Fibroblast of the aortic adventitia (primary cell): ENCODE measurements at places on chromosomes 3 and 15. TPM values are rescaled to one million over a fixed set of nuclear protein-coding genes. Genes with fewer than 3 reads are reported as not detected.

GRCh38 chr3:67076607-67077006, 78.5 kb downstream of the KBTBD8 start:
- no peak for DNase-seq

Gene IRAK2
- 0.90 and 9.1 TPM in 2 replicates for total RNA-seq

GRCh38 chr15:52014616-52015015, 4.4 kb upstream of the MAPK6 start:
- DNase-seq: no peak

Gene PCOLCE2
- 31.6 and 98.4 TPM in 2 replicates for total RNA-seq

DNA sequence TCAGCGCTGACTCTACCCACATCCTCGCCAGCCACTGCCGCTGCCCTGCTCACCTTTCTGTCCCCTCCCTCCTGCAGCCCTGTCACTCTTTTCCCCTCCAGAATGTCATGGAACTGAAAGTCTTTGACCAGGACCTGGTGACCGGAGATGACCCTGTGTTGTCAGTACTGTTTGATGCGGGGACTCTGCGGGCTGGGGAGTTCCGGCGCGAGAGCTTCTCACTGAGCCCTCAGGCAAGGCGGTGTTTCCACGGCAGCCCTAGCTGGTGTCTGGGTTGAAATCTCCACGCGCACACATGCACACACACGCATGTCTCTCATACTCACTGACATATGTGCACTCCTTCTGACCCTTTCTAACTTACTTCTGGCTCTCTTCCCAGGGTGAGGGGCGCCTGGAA, 2.0 kb downstream of the PLA2G4B start:
- no peak for DNase-seq

Gene ZNF80
- total RNA-seq: not detected in 2 replicates

Gene RHCG
- total RNA-seq: not detected in 2 replicates

DNA sequence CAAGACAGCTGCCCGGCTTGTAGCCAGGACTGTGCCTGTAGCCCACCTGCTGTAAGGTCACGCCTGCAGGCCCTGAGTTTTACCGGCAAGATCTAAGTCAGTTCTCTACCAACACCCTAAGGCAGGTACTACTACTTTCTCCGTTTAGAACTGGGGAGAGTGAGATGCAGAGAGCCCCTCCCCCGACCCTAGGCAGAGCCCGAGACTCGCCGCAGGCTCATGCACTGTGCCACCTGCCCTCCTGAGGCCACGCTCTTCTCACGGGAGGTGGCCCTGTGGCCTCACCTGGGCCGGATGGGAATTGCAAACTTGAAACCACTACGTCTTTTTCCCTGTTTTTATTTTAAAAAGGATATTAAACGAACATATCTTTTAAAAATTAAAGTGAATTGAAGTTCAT, 36.9 kb upstream of the PCSK6 start:
- no peak for DNase-seq

DNA sequence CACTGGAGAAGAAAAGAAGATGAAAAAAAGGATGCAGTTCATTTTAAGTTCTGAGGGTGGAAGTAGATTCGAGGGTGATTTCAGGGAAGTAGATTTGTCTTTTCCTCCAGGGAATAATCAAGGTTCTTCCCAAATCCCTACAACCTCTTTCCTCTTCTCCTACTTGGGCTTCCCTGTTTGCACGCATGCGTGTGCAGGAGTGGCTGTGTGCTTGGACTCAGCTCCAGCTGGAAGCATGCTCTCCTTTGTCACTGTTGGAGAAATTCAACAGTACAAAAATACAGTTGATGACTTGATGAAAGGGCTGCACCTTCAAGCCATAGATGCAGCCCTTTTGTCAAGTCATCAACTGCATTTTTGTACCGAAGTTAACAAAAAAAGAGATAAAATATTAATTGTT, 3.8 kb downstream of the OR5K2 start:
- no peak for DNase-seq

DNA sequence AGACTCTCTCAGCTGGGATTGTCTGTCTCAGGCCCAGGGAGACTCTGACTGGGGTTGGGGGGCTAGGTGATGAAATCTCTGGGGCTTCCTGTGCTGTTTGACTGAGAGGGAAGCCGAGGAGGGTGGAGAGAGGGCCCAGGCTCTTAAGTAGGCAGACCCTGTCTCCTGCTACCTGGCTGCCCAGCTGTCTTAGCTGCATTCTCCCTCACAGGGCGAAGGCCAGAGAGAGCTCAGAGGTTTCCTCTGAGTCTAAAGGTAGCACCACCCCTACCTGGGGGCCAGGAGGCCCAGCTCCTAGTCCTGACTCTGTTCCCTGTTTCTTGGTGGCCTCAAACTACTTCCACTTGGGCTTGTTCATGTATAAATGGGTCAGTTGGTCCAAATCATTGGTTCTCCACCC, 24.4 kb downstream of the SMAD6 start:
- no peak for DNase-seq

DNA sequence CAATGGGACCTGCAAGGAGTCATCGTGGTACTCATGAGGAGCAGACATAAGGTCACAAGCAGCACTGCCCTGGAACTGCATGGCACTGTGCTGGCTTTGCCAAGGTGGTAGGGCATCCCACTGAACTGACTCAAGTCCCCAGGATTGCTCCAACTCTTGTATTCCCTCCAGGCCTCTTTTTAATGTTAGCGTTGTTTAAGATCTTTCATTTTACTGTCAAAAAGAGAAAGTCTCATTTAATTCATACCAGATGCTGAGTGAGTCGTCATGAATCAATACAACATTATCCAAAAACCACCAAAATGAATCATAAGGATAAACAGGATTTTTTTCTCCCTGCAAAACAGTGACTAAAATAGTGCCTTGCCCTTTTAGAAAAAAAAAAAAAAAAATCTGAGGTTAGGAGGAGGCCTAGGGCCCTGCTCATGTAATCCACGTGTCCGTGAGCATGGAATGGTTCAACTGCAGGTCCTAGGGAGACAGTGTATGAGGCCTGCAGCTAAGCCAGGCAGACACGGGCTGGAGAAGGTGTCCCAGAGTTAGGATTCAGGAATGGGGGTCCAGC, 36.7 kb upstream of the BLM start:
- peak; percentile 97 for DNase-seq

Gene CHRNB4
- not detected in 2 replicates for total RNA-seq

- DNase-seq: peak; percentile 16
These were observed 120.7 kb upstream of the LINGO1 start for GRCh38 chr15:77753281-77753873.

DNA sequence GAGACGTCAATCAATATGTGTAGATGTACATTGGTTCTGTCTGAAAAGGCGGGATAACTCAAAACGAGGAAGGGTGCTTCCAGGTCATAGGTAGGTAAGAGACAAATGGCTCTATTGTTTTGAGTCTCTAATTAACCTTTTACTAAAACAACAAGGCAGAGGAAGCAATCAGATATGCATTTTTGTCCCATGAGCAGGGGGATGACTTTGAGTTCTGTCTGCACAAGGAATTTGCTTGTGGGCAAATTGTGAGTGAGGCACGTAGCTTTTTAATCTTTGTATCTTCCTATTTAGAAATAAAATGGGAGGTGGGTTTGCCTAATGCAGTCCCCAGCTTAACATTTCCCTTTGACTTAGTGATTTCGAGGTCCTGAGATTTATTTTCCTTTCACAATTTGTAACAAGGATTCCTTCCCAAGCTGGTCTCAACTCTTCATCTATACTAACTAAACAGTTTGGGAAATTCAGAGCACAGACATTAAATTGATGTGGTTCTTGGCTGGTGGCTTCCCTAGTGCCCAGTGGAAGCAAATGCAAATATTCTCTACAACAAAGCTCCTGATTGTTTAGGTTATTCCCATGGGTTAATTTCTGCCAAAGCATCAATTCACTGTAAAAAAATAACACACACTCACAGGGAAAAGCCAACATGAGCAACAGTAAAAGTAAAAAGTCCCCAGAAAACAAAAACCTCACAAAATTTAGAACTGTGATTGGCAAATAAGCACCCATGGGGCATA, 738.8 kb upstream of the SGO1 start:
- DNase-seq: no peak

Gene BUB1B
- 1.3 and 35.2 TPM in 2 replicates for total RNA-seq

- DNase-seq: peak; percentile 74
These were observed 23.5 kb downstream of the DTWD1 start for GRCh38 chr15:49644364-49644794.

Gene VPS39
- total RNA-seq: 61.8 and 174 TPM in 2 replicates

- peak; percentile 65 for DNase-seq
These were observed 31.9 kb upstream of the ZNF280D start for GRCh38 chr15:56765251-56765650.

GRCh38 chr15:76648732-76649444, 256.3 kb downstream of the SCAPER start:
- no peak for DNase-seq

Gene ZNF35
- total RNA-seq: 10.1 and 12.9 TPM in 2 replicates

DNA sequence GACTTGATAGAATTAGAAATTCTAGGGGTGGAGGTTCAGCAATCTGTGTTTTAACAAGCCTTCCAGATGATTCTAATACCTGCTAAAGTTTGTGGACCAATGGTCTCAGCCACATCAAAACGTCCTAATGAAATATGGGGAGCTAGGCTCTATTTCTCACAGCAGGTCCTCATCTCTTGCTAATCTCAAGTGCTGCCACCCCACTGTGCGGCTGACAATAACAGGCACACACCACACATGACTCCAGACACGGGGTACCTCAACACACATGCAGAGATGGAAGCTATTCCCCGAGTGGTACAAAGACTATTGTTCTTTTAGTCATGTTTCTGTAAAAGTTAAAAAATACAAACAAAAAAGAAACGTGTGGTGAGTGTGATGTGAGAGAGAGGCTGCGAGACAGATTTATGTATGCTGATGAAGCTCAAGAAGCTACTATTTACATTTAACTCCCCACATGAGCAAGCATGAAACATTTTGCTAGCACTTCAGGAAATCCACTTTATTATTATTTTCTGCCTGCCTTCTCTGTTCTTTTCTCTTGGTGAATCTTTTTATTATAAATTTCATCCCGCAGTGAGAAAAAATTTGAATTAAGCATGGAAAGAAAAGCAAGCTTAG, 405.6 kb downstream of the MAGI1 start:
- no peak for DNase-seq

DNA sequence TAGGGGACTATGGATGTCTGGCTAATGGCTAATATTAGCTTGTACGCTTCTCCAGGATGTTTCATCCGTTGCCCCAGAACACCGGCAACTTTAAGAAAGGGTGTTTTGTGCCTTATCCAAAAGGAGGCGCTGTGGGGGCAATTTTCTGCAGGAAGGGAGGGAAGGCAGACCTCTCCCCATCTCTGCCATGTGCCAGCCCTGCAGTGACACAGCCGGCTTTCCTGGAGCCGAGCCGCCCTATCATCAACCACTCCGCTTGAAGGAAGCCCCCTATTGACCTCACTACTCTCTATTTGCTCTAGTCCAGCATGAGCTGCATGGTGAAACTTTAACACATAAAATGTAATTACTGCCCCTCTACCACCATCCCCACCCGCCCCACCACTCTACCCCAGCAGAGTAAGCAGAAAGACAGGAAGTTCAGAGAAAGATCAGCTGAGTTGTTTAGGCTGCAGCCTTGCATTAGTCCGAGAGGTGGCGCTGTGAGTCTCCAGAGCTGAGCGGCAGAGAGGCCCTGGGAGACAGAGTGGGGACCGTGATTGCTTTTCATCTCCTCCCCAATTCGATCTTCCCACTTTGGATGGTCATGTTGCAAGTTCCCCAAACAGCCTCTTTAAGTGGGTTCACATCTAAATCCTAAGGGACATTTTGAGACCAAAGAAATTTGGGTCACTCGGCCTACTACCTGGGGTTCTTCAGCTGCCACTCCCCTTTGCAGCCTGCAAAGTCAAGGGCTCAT, 24.5 kb upstream of the RAD18 start:
- DNase-seq: peak; percentile 62

Gene NDN
- 28.4 and 89.0 TPM in 2 replicates for total RNA-seq

- no peak for DNase-seq
These were observed 299.0 kb downstream of the NR2F2 start for GRCh38 chr15:96629511-96629910.

DNA sequence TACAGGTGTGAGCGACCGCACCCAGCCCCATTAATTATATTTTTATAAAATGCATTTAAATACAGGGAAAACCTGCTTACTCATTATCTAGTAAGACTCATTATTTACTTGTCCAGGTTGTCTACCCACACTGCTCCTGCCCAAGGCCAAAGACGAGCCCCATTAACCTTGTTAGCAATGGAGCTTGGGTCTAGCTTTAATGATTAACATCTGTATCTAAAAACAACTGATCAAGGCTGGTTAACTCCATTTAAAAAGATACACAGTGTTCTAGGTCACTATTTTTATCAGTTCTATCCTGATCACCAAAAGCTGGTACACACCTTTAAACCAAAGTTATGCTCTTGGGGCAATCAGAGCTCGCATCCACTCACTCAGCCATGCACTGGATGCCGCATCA, 10.4 kb upstream of the NCKIPSD start:
- DNase-seq: no peak

GRCh38 chr3:154766765-154767503, 313.2 kb upstream of the MME start:
- DNase-seq: no peak

- no peak for DNase-seq
These were observed 612.8 kb upstream of the AGTR1 start for GRCh38 chr3:148084931-148085330.

GRCh38 chr3:151845306-151845905, 28.0 kb upstream of the SUCNR1 start:
- no peak for DNase-seq

- DNase-seq: peak; percentile 85
These were observed 24.4 kb downstream of the TMEM45A start for GRCh38 chr3:100516838-100517237.

GRCh38 chr3:128400671-128401070, 66.0 kb downstream of the DNAJB8 start:
- no peak for DNase-seq

GRCh38 chr3:8365541-8365940, 136.1 kb upstream of the LMCD1 start:
- DNase-seq: no peak

DNA sequence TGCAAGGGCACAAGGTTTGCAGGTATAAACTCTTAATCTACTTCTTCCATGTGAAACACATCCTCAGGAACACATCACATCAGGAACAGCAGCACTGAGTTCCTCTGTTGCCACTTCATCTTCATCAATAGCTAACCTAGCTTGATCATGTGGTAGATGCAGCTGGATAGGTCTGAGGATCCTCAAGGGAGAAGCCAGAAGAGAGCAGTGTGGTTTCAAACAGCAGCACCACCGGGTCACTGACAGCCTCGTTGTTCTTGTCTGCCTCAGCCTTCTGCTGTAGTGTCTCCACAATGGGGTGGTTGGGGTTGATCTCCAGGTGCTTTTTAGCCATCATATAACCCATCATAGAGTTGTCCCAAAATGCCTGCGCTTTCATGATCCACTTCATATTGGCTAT, 58.8 kb downstream of the ADAM10 start:
- no peak for DNase-seq

- DNase-seq: peak; percentile 20
These were observed 43.2 kb upstream of the EPHB1 start for GRCh38 chr3:134751831-134752230.
